ENCODE measurements at places on chromosomes 7 and 10.

DNA sequence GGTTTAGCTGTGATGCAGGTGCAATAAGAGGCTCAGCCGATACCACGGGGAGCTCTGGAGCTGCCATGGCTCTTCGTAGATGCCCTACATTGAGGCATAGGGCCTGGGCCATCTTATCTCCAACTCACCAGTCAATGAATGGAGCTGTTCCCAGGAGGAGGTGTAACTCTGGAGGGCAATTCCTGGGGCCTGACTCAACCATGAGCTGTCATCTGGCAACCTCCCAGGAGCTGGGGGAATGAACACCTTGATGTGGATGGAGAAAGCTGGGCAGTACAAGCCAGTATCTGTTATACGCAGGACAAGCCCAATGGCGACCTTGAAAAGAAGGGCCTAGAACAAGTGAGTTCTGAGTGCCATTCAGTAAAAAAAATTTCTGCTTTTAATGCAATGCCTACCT is 224.0 kb upstream of the PLXDC2 start:
- no peak for DNase-seq

DNA sequence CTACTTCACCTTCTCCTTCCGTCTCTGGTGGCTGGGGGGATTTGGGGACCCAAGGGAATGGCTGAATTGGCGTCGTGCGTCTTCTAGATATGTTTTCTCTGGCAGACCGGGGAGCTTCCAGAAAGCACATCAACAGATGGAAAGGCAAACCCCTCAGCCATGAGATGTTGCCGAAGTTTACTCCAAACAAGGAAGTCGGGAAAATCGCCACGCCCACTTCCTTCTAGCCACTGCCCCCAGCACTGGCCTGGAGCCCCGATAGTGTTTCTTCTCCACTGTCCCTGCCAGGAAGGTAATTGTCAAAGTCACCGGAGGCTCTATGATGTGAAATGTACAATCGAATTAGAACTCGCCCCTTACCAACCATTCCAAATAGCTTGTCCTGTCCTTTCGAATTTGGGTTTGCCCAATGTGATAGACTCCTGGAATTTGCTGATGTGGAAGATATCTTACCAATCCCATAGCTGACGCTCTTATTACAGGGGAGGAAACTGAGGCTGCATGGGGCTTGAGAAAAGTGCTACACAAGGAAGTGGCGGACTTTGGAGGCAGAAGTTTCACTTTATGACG is 191.0 kb downstream of the LSM5 start:
- no peak for DNase-seq

GRCh38 chr7:108026116-108026515 is 23.2 kb upstream of the LAMB1 start:
- DNase-seq: no peak

- no peak for DNase-seq
These were observed 505.1 kb upstream of the FOXK1 start for GRCh38 chr7:4177001-4177400.

GRCh38 chr10:3987143-3987974 is 202.3 kb upstream of the KLF6 start:
- DNase-seq: no peak

DNA sequence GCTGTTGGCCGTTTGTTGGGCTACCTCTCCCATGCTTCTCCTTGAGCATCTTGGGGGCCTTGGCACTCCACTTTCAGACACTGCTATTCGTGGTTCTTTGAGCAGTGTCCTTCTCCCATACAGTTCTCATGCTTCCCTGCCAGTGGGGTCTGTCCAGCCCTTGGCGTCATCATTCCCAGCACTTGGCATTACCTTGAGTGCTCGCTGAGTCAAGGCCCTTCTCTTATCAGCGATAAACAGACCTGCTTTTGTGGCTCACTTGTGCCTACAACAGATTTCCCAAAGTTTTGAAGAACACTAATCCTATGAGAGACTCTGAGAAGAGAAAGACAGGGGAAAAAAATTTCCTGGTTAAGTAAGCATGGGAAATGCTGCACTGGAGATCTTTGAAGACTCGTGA is 85.3 kb downstream of the NOC3L start:
- DNase-seq: no peak

- DNase-seq: peak; percentile 64
These were observed 1.7 kb upstream of the TNKS2 start for GRCh38 chr10:91796331-91797047.

GRCh38 chr7:127953423-127954356 is 77.5 kb downstream of the LRRC4 start:
- no peak for DNase-seq

DNA sequence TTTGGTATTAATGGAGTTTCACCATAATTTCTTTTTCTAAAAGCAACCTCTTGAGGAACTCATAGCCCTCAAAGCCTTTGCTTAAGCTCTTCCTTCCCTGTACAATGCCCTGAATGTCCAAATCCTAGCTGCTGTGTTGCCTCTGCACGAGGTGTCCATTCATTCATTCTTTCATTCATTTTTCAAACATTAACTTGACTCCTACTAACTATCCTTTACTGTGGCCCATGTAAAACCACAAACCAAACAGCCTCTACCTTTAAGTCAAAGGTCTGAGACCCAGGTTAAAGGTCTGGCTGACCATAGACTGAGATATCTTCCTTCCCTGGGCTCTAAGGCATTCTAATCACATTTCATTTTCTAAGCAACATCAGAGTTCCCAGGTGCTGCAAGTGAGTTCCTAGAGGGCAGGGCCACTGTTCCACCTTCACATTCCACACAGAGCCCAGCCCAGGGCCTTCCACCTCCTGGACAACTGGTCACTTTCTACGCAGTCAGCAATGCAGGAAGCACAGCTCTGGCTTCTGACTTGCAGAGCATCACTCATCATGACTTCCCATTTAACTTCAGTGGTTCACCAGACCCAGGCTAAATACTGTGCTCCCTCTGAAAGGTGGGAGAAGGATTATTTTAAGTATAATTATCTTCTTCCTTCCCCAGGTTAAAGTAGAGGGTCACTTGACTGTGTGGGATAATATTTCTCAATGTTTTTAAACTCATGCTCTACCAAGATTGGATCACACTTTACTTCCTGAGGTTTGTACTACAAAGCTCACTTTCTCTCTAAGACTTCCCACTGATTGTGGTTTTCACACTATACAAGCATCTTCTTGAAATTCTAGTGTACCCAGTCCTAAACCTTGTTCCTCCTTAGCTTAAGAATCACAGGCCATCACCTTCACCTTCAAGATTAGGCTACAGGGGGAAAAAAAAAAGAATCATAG is 19.1 kb downstream of the ATXN7L1 start:
- DNase-seq: no peak

- no peak for DNase-seq
These were observed 88.3 kb upstream of the KIAA1217 start for GRCh38 chr10:24120646-24121045.

DNA sequence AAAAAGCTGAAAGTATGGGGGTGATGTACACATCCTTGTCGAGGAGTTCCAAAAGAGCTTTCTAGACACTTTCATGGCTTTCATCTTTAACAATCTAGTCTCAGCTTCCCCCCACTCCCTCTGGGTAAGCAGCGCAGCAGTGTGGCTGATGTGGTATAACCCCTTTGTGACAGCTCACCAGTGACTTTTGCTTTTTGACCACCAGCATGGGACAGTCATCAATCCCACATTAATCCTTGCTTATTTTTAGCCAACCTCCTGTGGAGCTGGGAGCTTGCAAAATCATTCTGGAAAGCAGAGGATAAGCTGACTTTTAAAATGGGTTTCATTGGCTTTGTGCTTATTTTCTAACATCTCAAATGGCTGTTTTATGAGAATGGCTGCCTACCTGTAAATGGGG is 272.7 kb downstream of the HDAC9 start:
- no peak for DNase-seq

- DNase-seq: no peak
These were observed 282.4 kb downstream of the TNS3 start for GRCh38 chr7:47299496-47299895.

GRCh38 chr7:45670717-45671116 is 96.5 kb downstream of the ADCY1 start:
- DNase-seq: no peak
